ENCODE measurements at places on chromosomes 3 and 15.

- no peak for DNase-seq
Measured at GRCh38 chr3:56610669-56611335, 53.8 kb downstream of the CCDC66 start.

DNA sequence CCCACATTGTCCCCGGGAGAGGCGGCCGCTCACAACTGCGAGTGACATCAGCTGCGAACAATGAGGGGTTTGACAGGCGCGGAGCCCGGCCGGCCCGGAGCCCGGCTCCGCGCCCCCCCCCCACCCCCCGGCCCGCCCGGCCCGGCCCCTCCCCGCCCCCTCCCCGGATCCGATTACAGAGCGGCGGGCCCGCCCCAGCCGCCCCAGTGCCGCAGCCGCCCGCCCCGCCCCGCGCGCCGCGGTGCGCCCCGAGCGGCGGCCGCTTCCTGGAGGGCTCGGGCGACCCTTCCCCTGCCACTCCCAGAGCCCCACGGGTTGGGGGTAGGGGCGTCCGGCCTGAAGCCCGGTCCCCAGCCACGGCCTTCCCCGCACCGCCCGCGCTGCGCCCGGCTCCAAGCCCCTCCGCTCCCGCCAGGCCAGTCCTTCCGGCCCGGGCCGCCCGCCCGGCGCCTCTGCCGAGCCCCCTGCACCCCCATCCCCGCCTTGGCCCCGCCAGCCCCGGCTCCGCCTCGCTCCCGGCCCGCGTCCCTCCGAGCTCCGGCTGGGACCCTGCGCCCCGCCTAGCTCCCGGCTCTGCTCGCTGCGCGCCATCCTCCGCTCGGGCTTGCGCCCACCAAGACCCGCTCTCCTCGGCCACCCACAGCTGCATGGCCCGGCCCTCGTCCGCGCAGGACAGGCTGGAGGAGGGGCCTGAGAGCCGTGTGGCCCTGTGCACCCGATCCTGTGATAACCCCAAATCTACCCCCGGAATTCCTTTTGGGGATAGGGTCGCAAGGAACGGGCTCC is at the start of gene PCBP4:
Gene PCBP4 (minus strand): TSS at position 71 of the 786 bp plus-strand sequence. CDS start 6,214 bp downstream, outside the sequence.
- no peak for DNase-seq

- DNase-seq, result no peak
Measured at GRCh38 chr15:60612400-60613048, 133.6 kb upstream of the ICE2 start.

DNA sequence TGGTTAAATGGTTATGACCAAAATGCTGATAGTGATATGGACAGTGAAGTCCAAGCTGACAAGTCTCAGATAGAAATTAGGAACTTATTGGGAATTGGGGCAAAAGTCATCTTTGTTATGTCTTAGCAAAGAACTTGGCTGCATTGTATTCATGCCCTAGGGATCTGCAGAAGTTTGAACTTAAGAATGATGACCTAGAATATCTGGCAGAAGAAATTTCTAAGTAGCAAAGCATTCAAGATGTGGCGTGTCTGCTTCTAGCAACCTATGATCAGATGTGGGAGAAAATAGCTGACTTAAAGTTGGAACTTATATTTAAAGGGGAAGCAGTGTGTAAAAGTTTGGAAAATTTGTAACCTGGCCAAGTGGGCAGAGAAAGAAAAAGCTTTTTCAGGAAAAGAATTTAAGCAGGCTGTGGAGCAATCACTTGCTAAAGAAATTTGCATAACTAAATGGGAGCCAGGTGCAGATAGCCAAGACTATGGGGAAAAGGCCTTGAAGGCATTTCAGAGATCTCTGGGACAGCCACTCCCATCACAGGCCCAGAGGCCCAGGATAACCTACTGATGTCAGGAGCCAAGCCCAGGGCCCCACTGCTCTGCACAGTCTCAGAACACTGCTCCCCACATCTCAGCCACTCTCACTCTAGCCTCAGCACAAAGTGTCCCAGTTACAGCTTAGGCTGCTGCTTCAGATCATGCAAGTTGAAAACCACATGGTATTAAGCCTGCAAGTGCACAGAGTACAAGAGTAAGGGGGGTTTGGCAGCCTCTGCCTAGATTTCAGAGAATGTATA is 147.8 kb upstream of the TGFBR2 start:
- DNase-seq, result no peak

- DNase-seq, result no peak
Measured at GRCh38 chr3:152511904-152512303, 243.2 kb downstream of the MBNL1 start.

DNA sequence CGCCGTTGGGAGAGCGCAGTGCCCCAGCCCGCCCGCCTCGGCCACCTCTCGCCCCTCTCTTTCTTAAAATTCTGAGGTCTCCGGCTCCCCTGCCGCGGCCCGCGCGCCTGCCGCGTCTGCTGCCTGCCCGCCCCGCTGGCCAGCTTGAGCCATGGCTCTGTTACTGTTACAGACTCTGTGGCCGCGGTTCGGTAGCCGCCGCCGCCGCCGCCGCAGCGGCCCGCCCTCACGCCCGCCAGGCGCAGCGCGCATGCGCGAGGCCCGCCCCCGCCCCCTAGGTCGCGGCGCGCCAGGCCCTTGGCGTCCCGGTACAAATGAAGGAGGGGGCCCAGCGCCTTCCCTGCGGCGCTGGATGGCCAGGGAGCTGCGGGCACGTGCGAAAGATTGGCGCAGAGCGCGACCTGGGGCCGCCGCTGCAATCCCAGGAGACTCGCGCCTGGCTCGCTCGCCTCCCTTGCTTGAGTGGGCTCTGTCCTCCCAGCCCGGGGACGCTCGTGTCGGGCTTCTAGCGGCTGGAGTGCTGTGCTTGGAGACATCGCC is at the start of gene ONECUT1:
Gene ONECUT1 (minus strand): TSS at position 168 of the 540 bp plus-strand sequence. CDS start 452 bp downstream, outside the sequence.
- DNase-seq, result peak; percentile 7

DNA sequence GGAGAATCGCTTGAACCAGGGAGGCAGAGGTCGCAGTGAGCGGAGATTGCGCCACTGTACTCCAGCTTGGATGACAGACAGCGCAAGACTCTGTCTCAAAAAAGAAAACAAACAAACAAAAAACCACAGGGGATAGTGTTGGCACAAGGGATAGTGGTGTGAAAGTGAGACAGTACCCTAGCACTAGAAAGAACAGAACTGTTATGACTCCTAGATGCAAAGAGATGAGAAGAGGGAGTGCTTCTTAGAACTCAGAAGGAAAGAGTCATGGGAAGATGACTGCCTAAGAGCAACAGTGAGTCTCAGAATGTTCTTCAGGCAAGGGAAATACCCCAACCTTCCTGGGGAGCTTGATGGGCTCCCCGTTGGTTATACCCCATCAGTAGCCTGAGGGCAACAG is 17.8 kb upstream of the ZNF770 start:
- no peak for DNase-seq

GRCh38 chr3:135865553-135865952 is 100.0 kb upstream of the PPP2R3A start:
- DNase-seq, result no peak

- DNase-seq, result no peak
Measured at GRCh38 chr3:143657391-143657790, 190.9 kb downstream of the SLC9A9 start.

DNA sequence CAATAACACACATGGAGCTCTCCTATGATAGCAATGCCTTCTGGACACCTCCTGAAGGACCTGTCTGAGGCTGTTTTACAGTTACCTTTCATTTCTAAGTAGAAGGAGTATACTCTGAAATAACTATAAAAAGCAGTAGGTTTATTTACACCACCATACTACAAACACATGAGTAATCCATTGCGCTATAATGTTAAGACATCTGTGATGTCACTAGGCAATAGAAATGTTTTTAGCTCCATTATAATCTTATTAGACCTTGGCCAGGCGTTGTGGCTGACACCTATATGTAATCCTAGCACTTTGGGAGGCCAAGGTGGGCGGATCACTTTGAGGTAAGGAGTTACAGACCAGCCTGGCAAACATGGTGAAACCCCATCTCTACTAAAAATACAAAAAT is 24.7 kb downstream of the PXK start:
- no peak for DNase-seq

DNA sequence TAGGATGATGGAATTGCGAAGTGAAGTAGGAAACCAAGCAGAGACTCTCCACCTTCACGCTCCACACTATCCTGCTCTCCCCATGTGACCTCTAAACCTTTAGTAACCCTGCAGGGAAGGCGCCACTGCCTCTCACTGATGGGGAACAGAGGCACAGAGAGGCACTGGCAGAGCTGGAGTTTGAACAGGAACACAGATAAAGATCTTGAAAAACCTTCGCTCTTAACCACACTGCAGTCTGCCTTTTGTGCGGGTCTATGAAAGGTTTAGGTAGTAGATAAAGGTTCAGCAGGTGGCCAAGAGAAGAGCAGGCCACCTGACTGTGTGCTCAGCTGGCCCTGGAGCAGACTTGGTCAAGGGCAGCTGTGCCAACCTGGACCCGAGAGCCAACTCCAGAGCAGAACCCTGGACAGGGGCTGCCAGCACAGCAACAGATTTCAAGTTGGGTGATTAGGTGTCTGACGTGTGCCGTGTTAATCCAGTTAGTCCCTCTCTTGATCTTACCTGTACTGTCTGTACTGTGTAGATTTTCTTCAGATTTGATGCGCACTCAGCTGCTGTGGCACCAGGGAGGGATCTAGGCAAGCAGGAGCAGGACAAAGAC is 15.2 kb downstream of the EIF4E3 start:
- DNase-seq, result no peak

- DNase-seq, result peak; percentile 28
Measured at GRCh38 chr15:69583626-69584025, 131.0 kb downstream of the RPLP1 start.
